ENCODE measurements at places on chromosomes 5 and 9. TPM values are rescaled to one million over a fixed set of nuclear protein-coding genes. Genes with fewer than 3 reads are reported as not detected.

DNA sequence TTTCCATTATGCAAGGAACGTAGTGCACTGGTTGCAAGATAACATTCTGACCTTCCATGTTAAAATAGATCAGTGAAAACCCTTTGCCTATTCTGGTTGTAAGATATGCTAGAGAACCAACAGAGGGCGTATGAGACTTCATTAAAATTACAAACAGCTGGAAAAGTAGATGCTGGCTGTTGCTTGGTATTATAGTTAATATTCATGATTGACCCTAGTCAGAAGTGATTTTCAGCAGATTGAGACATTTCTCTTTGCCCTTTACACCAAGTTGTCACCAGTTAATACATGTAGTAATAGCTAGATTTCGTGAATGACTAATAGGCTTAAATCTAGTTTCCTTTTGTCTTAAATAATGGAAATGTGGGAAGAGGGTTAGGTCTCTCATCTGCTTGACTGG lies 13.8 kb upstream of the FGF18 start:
- no peaks in the 10 kb centered on the region for H3K27me3 ChIP-seq
- H3K36me3 ChIP-seq: peaks cover 40% of the 10 kb centered on the region
- no peak overlapping the region for H3K4me3 ChIP-seq
- peak; percentile 29 for DNase-seq

ANKRD18A gene
- not detected for total RNA-seq

- H3K27me3 ChIP-seq: peaks cover 1% of the 10 kb centered on the region
- DNase-seq: no peak
- H3K4me1 ChIP-seq: no peaks in the 10 kb centered on the region
- H3K36me3 ChIP-seq: no peaks in the 10 kb centered on the region
- no peak overlapping the region for H3K27ac ChIP-seq
Measured at GRCh38 chr9:105188746-105189145, 55.7 kb upstream of the SLC44A1 start.

ZDHHC11B gene
- total RNA-seq: not detected

- no peak for DNase-seq
- H3K36me3 ChIP-seq: no peaks in the 10 kb centered on the region
- H3K4me1 ChIP-seq: peaks cover 4% of the 10 kb centered on the region
- no peak overlapping the region for H3K4me3 ChIP-seq
- peaks cover 2% of the 10 kb centered on the region for H3K27me3 ChIP-seq
Measured at GRCh38 chr9:87686520-87687090, 39.3 kb upstream of the CTSL start.

ZDHHC11 gene
- 0.36 TPM for total RNA-seq

- no peak for DNase-seq
- H3K27ac ChIP-seq: no peak overlapping the region
- H3K36me3 ChIP-seq: no peaks in the 10 kb centered on the region
Measured at GRCh38 chr5:159713773-159714172, 202.5 kb upstream of the ADRA1B start.

DNA sequence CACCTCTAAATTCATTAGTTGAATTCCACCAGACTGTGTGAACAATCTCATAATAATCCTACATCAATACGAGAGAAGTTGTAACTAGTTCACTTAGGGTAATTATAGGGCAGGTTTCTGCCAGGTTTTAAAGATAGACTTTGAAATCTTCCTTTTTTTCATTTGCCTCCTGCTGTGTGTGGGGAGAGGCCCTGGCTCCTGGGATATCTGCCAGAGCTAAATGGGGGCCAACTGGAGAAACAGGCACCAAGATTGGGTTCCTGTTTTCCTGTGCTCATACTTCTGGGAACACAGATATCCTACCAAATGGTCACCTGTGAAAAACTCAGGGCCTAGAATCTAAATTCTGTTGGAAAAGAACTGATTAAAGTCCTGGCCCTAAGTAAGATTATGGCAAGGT lies 42.3 kb downstream of the SH3RF2 start:
- no peak overlapping the region for H3K4me3 ChIP-seq
- no peak overlapping the region for H3K27ac ChIP-seq
- DNase-seq: no peak

DNA sequence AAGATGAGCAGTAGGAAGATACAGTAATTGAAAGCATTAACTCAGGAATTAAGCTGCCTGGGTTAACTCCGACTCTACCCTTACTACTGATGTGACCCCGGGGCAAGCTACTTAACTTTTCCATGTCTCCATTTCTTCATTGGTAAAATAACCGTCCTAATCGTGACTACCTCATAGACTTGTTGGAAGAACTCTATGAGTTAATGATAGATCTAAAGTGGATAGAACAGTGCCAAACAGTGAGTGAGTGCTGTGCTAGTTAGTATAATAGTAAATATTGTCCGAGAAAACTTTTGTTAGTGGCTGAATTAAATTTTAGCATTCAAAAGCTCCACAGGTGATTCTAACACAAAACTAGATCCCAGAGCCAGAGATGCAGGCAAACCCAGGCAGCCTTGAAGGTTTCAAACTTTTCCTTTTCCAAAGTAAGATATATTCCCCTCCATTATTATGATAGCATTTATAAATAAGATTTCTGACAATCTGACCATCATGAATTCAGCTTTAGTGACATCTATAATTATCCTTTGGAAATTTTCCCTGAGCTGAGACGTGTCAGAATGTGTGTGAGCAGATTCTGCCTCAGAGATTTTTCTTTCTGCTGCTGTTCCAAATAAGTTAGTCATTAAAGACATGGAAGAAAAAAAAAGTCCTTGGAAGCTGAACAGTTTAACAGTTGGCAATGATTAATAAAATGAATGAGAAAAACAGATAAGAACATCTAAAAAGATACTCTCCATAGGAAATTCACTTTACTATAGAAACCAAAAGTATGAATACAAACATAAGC lies 369.5 kb downstream of the PRELID2 start:
- no peaks in the 10 kb centered on the region for H3K36me3 ChIP-seq
- no peak overlapping the region for H3K27ac ChIP-seq
- no peak for DNase-seq
- H3K4me1 ChIP-seq: peaks cover 2% of the 10 kb centered on the region
- no peak overlapping the region for H3K4me3 ChIP-seq

ERMP1 gene
- total RNA-seq: 4.7 TPM

PCDHA1 gene
- total RNA-seq: not detected

ENTPD8 gene
- total RNA-seq: not detected

Measured in IMR-90 (cell line).